ENCODE measurements at places on chromosomes 1 and 21.

- DNase-seq, result peak; percentile 36
Measured at GRCh38 chr1:26574719-26575251, 45.2 kb downstream of the RPS6KA1 start.

- peak; percentile 84 for DNase-seq
Measured at GRCh38 chr1:30379684-30380624, 343.4 kb downstream of the MATN1 start.

GRCh38 chr1:24302209-24302611 lies 16.9 kb upstream of the GRHL3 start:
- DNase-seq, result no peak

GRCh38 chr1:181386340-181386739 lies 97.0 kb upstream of the CACNA1E start:
- no peak for DNase-seq

DNA sequence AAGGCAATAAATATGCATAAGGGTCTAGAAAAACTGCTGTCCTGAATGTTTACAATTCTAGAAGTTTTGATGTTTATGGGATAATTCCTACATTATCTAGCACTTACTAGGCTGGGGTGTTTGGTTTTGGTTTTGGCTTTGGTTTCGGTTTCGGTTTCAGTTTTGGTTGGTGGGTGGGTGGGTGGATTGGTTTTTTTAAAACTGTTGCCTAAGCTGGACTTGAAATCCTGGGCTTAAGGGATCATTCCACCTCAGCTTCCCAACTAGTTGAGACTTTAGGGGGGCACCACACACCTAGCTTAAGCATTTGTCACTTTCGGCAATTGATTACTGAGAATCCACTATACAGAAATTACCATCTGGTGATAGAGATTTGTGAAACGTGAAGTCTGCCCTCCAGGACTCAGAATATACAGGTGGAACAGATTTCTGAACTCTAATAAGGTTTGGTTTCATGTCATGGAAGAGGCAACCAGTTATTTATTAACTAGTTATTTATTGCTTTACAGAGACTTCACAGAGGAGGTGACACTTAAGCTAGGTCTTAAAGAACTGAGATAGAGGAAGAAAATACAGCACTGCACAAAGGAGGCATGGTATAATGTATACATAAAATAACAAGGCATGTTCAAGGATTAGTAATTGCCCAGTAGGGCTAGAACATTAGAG lies 69.6 kb downstream of the PIK3R3 start:
- peak; percentile 42 for DNase-seq

GRCh38 chr1:75725266-75725665 lies 757 bp downstream of the ACADM start:
- DNase-seq, result peak; percentile 34

DNA sequence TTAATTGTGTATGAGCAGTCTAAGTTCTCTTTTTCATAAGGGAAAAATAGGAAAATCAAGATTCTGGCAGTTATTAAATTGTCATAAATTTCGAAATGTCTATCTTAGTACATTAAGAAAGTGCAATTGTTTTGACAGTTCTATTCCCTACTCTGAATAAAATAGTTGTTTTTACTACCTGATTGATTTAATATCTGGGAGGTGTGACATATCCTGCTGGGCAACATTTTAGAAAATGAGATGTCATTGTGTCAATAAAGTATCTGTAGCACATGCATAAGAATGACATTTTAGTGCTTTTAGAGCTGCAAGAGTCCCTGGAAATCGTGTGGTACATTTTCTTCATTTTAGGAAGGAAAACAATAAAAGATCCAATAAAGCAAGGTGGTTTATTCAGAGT lies 139.2 kb upstream of the COL11A1 start:
- no peak for DNase-seq

DNA sequence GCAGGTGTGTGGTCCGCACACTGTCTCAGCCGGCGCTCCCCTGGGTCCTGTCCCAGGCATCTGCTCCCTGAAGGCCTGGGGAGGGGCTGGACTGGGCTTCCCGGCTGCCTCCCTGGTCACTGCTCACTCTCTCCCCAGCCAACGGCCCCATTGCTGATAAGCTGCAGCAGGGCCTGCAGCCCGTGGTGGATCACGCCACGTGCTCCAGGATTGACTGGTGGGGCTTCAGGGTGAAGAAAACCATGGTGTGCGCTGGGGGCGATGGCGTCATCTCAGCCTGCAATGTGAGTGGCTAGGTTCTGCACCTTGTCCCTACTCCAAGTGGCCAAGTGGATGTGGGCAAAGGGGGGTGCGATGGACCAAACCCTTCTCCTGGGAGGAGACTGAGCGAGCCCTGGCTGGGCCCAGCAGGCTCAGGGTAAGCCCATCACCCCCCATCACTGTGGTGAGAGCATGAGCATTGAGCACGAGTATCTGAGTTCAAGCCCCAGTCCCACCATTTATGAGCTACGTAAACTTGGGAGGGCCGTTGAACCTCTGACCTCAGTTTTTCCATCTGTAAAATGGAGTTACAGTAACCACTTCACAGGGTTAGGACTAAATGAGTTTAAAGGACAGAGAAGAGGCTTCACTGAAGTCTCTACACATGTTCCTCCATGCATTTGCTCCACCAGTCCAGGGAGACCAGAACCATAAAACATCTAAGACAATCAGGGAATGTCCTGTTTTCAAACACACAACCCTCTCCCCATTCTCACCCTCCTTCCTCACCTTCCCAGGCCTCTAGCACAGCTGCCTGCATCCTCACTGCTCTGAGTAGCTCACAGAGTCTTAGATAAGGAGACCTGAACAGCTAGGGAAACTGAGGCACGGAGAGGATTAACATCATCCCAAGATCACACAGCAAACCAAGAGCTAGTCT lies 6.5 kb downstream of the CTRC start:
- DNase-seq, result no peak

- DNase-seq, result no peak
Measured at GRCh38 chr1:112638110-112638428, 18.4 kb downstream of the CAPZA1 start.

- no peak for DNase-seq
Measured at GRCh38 chr1:14083277-14083676, 383.3 kb downstream of the PRDM2 start.

- DNase-seq, result no peak
Measured at GRCh38 chr1:116916533-116917445, 7.1 kb downstream of the PTGFRN start.

GRCh38 chr1:201426479-201427310 lies 5.2 kb upstream of the TNNI1 start:
- DNase-seq, result no peak

DNA sequence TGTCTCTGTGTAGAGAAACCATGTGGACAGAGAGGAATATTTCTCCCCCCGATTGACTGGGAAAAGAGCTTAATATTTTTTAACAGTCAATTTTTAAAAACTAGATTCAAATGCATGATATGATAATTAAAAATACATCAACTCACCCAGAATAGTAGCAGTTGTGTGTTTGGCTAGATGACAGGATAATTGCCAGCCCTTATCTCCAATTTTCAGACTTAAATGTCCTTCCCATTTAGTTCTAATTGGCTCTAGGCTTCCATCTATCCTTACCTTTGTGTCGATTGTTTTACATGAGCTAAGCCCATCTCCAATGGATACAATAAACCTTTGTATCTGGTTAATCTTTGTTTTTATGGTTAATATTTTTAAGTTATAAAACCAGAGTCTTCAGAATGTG lies 23.9 kb upstream of the KIAA0040 start:
- no peak for DNase-seq

DNA sequence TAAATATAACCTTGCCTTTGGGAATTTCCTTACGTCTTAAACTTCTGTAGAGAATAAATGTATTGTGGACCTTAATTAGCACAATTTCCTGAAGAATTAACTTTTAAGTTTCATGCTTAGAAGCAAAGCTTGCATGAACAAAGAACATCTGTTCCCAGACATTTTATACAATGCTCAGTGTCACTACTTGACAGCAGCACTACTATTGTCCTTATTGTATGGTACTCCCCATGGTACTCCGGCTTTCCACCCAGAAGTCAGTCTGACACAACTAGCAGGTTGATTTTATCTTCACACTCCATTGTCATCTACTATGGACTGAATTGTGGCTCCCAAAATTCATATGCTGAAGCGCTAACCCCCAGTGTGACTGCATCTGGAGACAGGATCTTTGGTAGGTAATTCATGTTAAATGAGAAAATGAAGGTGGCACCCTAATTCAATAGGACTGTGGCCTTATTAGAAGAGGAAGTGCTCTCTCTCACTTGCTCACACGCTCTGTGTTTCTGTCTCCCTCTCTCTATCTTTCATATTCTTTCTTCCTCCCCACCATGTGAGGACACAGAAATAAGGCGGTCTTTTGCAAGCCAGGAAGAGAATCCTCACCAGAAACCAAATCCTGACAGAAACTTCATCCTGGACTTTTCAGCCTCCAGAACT lies 10.7 kb upstream of the OR2B11 start:
- no peak for DNase-seq

GRCh38 chr1:178986204-178986603 lies 39.5 kb upstream of the FAM20B start:
- DNase-seq, result no peak

GRCh38 chr1:28144203-28145135 lies 32.0 kb downstream of the PTAFR start:
- peak; percentile 79 for DNase-seq

- peak; percentile 11 for DNase-seq
Measured at GRCh38 chr1:188426561-188426960, 1597.8 kb downstream of the PLA2G4A start.

- DNase-seq, result no peak
Measured at GRCh38 chr1:164759144-164759920, 200.3 kb downstream of the PBX1 start.

DNA sequence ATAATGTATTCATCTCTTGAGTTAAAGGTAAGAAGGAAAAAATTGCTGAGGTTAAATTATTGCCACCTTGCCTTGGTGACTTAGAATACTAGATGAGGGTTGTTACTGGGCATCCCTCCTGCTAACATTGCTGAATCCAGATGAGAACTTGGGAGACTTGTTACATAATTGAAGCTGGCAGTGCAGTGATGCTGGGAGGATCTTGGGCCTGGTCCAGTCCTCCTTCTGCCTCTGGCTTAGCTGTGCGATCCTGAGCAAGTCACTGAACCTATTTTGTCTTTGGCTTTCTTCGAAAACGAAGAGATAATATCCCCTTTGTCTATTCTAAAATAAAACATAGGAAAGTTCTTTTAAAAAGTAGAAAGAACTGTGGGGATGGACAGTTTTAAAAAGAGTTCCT lies 244.9 kb upstream of the NRIP1 start:
- no peak for DNase-seq

GRCh38 chr1:92087542-92087941 lies 7.4 kb downstream of the BTBD8 start:
- peak; percentile 70 for DNase-seq

DNA sequence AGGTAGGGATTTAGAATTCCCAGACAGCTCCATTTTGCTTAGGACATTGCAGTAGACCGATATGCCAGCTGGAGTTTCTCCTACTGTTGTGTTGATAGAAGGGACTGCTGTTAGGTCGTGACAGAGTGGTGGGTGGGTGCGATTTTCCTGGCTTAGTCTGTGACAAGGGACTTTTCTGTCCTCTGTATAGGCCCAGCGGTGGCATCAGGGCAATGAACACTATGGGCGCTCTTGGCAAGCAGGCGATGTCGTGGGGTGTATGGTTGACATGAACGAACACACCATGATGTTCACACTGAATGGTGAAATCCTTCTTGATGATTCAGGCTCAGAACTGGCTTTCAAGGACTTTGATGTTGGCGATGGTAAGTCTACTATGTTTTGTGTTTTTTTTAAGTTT lies 321.8 kb downstream of the ZP4 start:
- DNase-seq, result peak; percentile 1

DNA sequence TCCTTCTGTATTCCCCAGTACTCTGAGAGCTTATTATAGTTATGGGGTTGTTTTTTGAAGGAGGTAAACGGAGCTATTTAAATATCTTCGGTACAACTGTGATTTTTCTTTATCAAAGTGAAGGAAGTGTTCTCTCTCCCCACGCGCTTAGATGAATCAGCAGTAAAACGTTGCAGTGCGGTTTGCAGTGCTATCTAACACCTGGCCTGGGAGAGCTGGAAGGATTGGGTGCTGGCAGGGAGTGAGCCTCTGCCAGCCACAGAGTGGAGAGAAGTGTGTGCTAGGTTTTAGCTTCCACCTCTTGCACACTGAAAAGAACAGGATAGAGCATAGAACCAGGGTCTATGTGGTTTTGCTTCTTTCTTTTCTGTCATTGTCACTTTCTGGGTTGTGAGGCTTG lies 165.9 kb downstream of the SDCCAG8 start:
- DNase-seq, result peak; percentile 94

DNA sequence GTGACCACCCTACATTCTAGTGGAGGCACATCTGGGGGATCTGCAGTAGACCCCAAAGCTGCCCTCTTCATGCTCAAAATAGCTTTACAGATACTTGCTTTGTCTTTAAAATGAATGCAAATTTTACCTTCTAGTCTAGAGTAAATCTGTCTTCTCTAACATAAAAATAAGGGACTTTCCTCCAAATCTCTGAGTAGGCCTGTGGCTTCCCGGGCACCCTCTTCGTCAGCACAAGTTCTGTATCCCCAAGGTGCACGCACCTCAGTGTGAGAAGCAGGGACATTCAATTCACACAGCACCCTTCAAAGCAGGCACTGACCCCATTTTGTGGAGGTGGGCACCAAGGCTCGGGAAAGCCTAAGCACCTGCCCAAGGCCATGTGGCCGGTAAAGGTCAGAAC lies 19.0 kb downstream of the MEF2D start:
- no peak for DNase-seq

DNA sequence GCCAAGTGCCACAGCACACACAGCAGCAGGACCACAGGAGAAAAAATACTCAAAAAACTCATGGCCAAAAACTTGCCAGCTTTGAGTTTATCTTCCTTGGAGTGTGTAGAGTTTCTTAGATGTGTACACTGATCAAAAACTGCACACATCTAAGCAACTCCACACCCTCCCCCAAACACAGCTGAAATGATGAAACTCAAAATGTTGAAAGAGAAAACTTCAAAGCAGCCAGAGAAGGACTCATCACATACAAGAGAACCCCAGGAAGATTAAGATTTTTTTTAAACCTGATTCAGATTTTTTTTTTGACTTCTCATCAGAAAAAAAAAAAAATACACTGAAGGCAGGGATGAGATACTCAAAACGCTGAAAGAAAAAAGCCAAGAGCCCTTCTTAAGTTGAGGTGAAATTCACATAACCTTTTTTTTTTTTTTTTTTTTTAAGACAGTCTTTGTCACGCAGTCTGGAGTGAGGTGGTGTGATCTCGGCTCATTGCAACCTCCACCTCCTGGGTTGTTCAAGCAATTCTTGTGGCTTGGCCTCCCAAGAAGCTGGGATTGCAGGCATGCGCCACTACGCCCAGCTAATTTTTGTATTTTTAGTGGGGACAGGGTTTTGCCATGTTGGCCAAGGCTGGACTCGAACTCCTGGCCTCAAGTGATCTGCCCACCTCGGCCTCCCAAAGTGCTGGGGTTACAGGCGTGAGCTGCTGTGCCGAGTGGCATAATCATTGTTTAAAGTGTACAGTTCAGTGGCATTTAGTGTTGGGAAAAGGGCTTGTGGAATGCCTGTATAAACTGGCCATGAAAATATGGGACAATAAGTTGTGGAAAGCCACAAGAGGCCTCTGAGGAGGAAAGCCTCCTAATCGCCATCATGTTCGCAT lies 20.9 kb upstream of the PDXK start:
- DNase-seq, result peak; percentile 74
